Spleen (tissue), 13 donors: ENCODE measurements at places on chromosomes 13 and 19. TPM values are rescaled to one million over a fixed set of nuclear protein-coding genes. Genes with fewer than 3 reads are reported as not detected.
A peak's percentile ranks its signal among the peaks of the same experiment; 100 is the strongest.

DNA sequence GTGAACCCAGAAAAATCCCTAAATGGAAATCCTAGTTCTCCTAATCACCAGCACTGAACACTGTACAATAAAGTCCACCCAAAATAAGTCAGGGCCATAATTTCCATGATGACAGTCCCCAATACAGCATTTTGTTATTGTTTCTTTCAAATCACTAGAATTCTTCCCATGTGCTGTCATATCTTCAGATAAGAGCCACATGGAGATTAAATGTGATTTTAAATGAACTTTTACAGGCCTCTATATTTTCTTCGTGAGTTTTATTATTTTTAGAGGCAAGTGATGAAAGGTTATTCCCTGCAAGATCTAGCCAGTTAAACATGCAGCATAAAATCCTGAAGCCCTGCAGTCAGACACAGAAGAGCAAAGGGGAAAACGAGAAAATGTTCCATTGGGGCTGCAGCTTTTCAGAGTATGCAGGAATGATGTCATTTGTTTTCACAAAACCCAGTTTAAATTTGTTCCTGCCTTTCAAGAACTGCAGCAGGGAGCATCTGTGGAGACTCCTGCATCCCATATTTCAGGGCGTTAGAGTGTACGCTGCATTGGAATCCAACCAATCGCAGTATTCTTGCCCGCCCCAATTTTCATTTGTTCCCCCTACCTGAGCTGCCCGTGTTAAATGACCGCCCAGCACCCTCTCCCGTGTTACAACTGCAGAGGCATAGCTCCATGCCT lies 167.2 kb upstream of the KLF12 start:
- no peaks in the 10 kb centered on the region for H3K27me3 ChIP-seq
- no peak for DNase-seq
- H3K4me1 ChIP-seq: peaks cover 14% of the 10 kb centered on the region
- no peak overlapping the region for H3K27ac ChIP-seq

- H3K36me3 ChIP-seq: no peaks in the 10 kb centered on the region
- no peak for DNase-seq
- H3K4me3 ChIP-seq: no peak overlapping the region
- H3K27ac ChIP-seq: no peak overlapping the region
- H3K4me1 ChIP-seq: no peaks in the 10 kb centered on the region
- H3K27me3 ChIP-seq: no peaks in the 10 kb centered on the region
These were observed 186.6 kb upstream of the TSHZ3 start for GRCh38 chr19:31535691-31536460.

The C2CD4C gene
- total RNA-seq: 0.36 TPM

GRCh38 chr13:106867249-106867648 lies 299.3 kb upstream of the ARGLU1 start:
- H3K27ac ChIP-seq: peak overlapping the region; percentile 51
- H3K36me3 ChIP-seq: no peaks in the 10 kb centered on the region
- H3K4me3 ChIP-seq: no peak overlapping the region
- H3K27me3 ChIP-seq: no peaks in the 10 kb centered on the region
- H3K4me1 ChIP-seq: peaks cover 11% of the 10 kb centered on the region

- no peaks in the 10 kb centered on the region for H3K36me3 ChIP-seq
- no peak overlapping the region for H3K4me3 ChIP-seq
- H3K4me1 ChIP-seq: peaks cover 6% of the 10 kb centered on the region
- no peak overlapping the region for H3K27ac ChIP-seq
These were observed 5.4 kb upstream of the GAS6 start for GRCh38 chr13:113869263-113869662.

- H3K4me3 ChIP-seq: no peak overlapping the region
- peaks cover 48% of the 10 kb centered on the region for H3K4me1 ChIP-seq
These were observed 2.2 kb upstream of the TNFSF9 start for GRCh38 chr19:6528544-6529121.

The PRR22 gene
- 2.4 TPM for total RNA-seq

GRCh38 chr13:111970494-111971141 lies 96.3 kb upstream of the SOX1 start:
- no peak for DNase-seq
- no peak overlapping the region for H3K27ac ChIP-seq
- H3K36me3 ChIP-seq: no peaks in the 10 kb centered on the region
- peaks cover 18% of the 10 kb centered on the region for H3K27me3 ChIP-seq
- H3K4me3 ChIP-seq: no peak overlapping the region

DNA sequence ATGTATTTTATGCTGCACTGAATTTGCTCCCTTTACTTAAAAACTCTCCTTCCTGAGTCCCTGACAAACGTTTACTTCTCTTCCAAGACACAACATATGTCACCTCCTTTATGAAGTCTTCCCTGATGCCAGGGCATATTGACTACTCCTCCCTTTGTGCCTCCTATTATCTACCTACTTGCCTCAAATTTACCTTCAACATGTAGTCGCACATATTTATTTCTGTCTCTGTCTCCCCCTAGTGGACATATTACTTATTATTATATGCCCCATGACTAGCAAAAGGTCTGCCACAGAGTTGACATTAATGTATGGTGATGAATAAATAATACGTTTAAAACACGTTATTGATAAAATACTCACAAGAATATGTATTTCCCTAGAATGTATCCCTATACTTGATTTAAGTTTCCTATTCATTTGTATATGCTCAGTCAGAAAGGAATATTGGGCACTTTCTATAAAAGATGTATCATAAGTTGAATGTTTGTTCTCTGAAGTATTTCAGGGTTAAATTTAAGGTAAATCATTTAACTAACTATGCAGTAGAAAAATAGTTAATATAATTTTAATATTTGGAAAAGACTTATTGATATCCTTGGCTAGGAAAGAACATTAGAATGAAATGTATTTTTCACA lies 250.3 kb upstream of the ATXN8OS start:
- H3K4me1 ChIP-seq: no peaks in the 10 kb centered on the region
- H3K27ac ChIP-seq: no peak overlapping the region
- no peaks in the 10 kb centered on the region for H3K36me3 ChIP-seq

GRCh38 chr19:47417746-47418691 lies 1.3 kb downstream of the MEIS3 start:
- no peak overlapping the region for H3K27ac ChIP-seq
- no peaks in the 10 kb centered on the region for H3K36me3 ChIP-seq
- H3K27me3 ChIP-seq: peaks cover 100% of the 10 kb centered on the region
- H3K4me3 ChIP-seq: peak overlapping the region; percentile 37

DNA sequence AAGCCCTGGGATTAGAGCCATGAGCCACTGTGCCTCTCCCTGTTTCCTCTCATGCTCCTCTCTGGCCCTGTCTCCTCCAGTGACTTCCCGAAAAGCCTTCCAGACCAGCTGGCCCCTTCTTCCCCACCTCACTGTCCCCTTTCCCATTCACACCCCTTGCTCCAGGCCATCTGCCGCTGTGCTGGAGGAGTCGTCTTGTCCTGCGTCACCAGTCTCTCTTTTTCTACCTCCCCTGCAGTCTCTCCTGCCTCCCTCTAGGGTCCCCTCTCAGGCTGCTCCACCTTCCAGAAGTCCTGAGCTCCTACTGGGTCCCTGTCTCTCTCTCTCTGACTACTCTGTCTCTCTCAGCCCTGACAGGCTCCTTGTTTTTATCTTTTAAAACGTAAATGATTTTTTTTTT lies 5.3 kb upstream of the FFAR1 start:
- peak; percentile 52 for DNase-seq
- H3K36me3 ChIP-seq: no peaks in the 10 kb centered on the region
- peaks cover 50% of the 10 kb centered on the region for H3K4me1 ChIP-seq
- H3K4me3 ChIP-seq: no peak overlapping the region
- no peak overlapping the region for H3K27ac ChIP-seq
- no peaks in the 10 kb centered on the region for H3K27me3 ChIP-seq

DNA sequence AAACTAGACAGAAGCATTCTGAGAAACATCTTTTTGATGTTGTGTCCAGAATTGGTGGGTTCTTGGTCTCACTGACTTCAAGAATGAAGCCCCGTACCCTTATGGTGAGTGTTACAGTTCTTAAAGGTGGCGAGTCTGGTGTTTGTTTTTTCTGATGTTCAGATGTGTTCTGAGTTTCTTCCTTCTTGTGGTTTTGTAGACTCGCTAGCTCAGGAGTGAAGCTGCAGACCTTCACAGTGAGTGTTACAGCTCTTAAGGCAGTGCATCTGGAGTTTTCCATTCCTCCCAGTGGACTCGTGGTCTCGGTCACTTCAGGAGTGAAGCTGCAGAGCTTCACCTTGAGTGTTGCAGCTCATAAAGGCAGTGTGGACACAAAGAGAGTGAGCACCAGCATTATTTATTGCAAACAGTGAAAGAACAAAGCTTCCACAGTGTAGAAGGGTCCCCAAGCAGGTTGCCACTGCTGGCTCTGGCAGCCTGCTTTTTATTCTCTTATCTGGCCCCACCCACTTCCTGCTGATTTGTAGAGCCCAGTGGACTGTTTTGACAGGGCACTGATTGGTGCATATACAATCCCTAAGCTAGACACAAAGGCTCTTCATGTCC lies 1820.8 kb downstream of the UQCRFS1 start:
- H3K27ac ChIP-seq: no peak overlapping the region
- H3K27me3 ChIP-seq: no peaks in the 10 kb centered on the region
- H3K4me1 ChIP-seq: no peaks in the 10 kb centered on the region
- peak; percentile 21 for DNase-seq
- H3K36me3 ChIP-seq: no peaks in the 10 kb centered on the region

DNA sequence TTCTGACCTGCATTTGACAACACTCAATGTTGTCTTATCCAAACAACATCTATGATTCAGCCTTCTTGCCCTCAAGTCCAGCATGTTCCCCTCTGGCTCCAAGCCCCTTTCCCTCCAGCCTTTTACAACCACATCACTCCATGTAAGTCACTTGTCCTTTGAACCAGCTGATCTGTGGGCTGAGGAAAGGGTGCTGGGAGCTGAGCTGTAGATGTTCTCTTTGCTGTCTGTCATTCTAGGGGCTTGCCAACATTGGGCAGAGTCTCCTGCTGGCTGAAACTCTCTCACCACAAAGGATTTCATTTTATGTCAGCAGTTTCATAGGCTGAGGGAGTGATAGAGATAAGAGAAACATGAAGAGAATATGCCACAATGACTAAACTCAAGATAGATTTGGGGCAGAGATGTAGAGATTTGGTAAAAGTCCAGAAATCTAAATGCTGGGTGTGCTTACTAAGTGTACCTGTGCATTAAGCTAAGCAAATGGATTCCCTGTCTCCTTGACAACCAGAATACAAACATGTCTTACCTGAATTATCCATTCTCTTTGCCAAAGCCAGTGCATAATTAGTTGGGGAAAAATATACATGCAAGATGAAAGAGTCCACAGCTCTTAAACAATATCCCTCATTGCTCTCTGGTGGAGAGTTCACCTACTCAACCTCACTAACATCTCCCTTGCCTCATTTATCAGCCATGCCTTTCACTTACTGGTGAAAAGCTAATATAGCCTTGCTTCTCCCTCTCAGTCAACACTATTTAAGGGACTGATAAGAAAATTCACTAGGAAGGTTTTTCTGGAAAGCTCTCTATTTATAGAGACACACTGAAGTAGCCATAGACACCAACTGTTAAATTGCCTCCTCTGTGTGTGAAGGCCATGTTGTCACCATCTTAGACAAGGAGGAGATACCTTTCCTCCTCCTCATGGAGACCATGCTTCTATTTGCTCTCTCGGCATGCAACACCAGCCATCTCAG lies 175.5 kb upstream of the SERP2 start:
- no peak overlapping the region for H3K27ac ChIP-seq
- H3K4me3 ChIP-seq: no peak overlapping the region
- H3K4me1 ChIP-seq: no peaks in the 10 kb centered on the region
- no peaks in the 10 kb centered on the region for H3K27me3 ChIP-seq
- no peaks in the 10 kb centered on the region for H3K36me3 ChIP-seq

DNA sequence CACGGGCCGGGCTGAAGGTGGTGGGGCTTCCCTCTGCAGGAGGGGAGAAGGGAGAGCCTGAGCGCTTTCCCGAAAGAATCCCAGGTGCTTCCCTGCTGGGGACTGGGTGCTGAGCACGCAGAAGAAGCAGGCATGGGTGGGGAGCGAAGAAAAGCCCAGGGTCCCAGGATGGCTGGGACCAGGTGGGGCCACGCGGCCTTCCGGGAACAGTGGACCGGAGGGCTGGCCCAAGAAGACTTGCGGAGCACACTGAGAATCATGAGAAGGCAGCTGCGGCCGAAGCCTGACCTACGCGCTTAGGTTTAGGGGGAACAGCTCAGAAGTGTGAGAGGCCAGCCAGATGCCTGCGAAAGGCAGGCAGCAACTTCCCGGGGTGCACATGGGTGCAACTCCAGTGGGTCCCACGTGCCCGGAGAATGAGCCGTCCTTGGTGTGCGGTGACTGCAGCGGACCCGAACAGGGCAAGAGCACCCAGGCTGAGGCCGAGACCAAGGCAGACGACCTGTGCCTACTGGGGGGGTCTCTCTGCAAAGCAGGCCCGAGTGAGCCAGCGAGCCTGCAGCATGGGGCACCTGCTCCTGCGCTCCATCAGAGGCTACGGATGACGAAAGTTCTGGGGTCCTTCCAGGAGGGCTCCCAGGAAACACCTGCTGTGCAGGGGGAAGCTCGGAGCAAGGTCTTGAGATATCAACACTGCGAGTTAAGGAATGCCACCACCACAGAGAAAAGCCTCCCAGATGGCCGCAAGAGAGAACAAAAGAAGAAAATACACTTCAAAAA lies 52.4 kb downstream of the MLLT1 start:
- DNase-seq: peak; percentile 62
- peaks cover 24% of the 10 kb centered on the region for H3K4me1 ChIP-seq
- H3K4me3 ChIP-seq: no peak overlapping the region
- no peak overlapping the region for H3K27ac ChIP-seq
- H3K27me3 ChIP-seq: no peaks in the 10 kb centered on the region
- H3K36me3 ChIP-seq: peaks cover 86% of the 10 kb centered on the region

DNA sequence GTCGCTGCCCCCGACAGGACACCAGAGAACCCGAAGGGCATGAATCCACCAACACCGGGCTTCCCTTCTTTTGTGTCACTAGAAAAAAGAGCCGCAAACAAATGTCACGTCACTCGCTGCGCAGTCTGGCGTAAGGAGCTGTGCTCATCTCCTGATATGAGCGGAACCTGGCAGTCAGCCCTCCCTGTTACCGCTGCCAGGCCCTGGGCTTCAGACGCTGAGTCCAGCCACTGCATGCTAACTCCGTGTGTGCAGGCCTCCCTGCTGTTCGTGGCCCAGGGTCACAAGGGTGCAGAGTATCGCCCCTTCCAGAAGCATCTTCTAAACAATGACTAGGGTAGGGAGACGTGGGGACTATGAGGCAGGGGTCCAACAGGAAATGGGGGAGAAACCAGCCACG lies 71.3 kb downstream of the SLC7A1 start:
- no peaks in the 10 kb centered on the region for H3K4me1 ChIP-seq
- H3K36me3 ChIP-seq: peaks cover 58% of the 10 kb centered on the region
- no peaks in the 10 kb centered on the region for H3K27me3 ChIP-seq
- no peak overlapping the region for H3K4me3 ChIP-seq

- peak overlapping the region; percentile 22 for H3K27ac ChIP-seq
- no peak overlapping the region for H3K4me3 ChIP-seq
- DNase-seq: no peak
- no peaks in the 10 kb centered on the region for H3K27me3 ChIP-seq
These were observed 51.3 kb downstream of the RAB20 start for GRCh38 chr13:110509971-110510786.

- no peak overlapping the region for H3K4me3 ChIP-seq
- H3K27me3 ChIP-seq: no peaks in the 10 kb centered on the region
- no peaks in the 10 kb centered on the region for H3K36me3 ChIP-seq
- no peak for DNase-seq
- H3K27ac ChIP-seq: no peak overlapping the region
These were observed 19.6 kb downstream of the TMEM150B start for GRCh38 chr19:55305491-55305890.

The TNNT1 gene
- total RNA-seq: not detected

The PROZ gene
- not detected for total RNA-seq
